OCI-LY7 (cell line): ENCODE measurements at places on chromosomes 13 and 19. TPM values are rescaled to one million over a fixed set of nuclear protein-coding genes. Genes with fewer than 3 reads are reported as not detected.

ASF1B gene
- total RNA-seq = 139 and 143 TPM in 2 replicates

POSTN gene
- total RNA-seq = not detected in 2 replicates

ZNF575 gene
- 2.0 and 2.7 TPM in 2 replicates for total RNA-seq

FAM98C gene
- total RNA-seq = 30.4 and 31.1 TPM in 2 replicates

CRYL1 gene
- total RNA-seq = 0.57 TPM in 1 of 2 replicates, not detected in the other

ZNF541 gene
- not detected in 2 replicates for total RNA-seq

TSKS gene
- total RNA-seq = not detected in 2 replicates

IGFL1 gene
- not detected in 2 replicates for total RNA-seq

CELF5 gene
- total RNA-seq = not detected in 2 replicates

ADAT3 gene
- total RNA-seq = 13.1 and 16.4 TPM in 2 replicates

IGFL3 gene
- not detected in 2 replicates for total RNA-seq

CCDC122 gene
- total RNA-seq = 19.8 and 21.6 TPM in 2 replicates

ZNF729 gene
- total RNA-seq = not detected in 2 replicates

FXYD1 gene
- 5.5 and 11.5 TPM in 2 replicates for total RNA-seq

HCN2 gene
- total RNA-seq = 1.0 and 1.2 TPM in 2 replicates

OLFM2 gene
- not detected in 2 replicates for total RNA-seq

ZNF726 gene
- 24.9 and 30.6 TPM in 2 replicates for total RNA-seq

ZNF546 gene
- 9.3 and 11.5 TPM in 2 replicates for total RNA-seq

SERP2 gene
- total RNA-seq = not detected in 2 replicates

MBD3L2 gene
- total RNA-seq = not detected in 2 replicates

GFY gene
- not detected in 2 replicates for total RNA-seq

ZNF607 gene
- 13.2 and 13.8 TPM in 2 replicates for total RNA-seq

ARMC6 gene
- total RNA-seq = 53.3 and 63.9 TPM in 2 replicates

CGB2 gene
- not detected in 2 replicates for total RNA-seq

TEX29 gene
- total RNA-seq = not detected in 2 replicates

NCR1 gene
- not detected in 2 replicates for total RNA-seq

NLRP7 gene
- total RNA-seq = 5.6 and 8.8 TPM in 2 replicates

SIGLEC7 gene
- not detected in 2 replicates for total RNA-seq

RUBCNL gene
- 352 and 446 TPM in 2 replicates for total RNA-seq

ZNF225 gene
- 4.1 and 6.1 TPM in 2 replicates for total RNA-seq

CNN2 gene
- total RNA-seq = 126 and 127 TPM in 2 replicates

MISP3 gene
- total RNA-seq = 3.9 TPM in 2 replicates

TMEM91 gene
- 12.7 and 13.5 TPM in 2 replicates for total RNA-seq

ARL11 gene
- 20.5 and 22.6 TPM in 2 replicates for total RNA-seq

KIR3DL1 gene
- not detected in 2 replicates for total RNA-seq

HIF3A gene
- not detected in 2 replicates for total RNA-seq

GPATCH1 gene
- 10.7 and 13.4 TPM in 2 replicates for total RNA-seq

RSPH6A gene
- 0.63 and 0.72 TPM in 2 replicates for total RNA-seq

SLC25A41 gene
- total RNA-seq = not detected in 2 replicates

LHB gene
- not detected in 2 replicates for total RNA-seq

CD177 gene
- total RNA-seq = not detected in 2 replicates

FXYD7 gene
- 6.1 and 6.3 TPM in 2 replicates for total RNA-seq

SRRM5 gene
- total RNA-seq = 0.61 and 0.85 TPM in 2 replicates

TMIGD2 gene
- 0.44 and 0.59 TPM in 2 replicates for total RNA-seq

CD33 gene
- total RNA-seq = not detected in 2 replicates

C19orf85 gene
- not detected in 2 replicates for total RNA-seq

ZNF737 gene
- total RNA-seq = 20.4 and 25.7 TPM in 2 replicates

ZNF835 gene
- not detected in 2 replicates for total RNA-seq

RASL11A gene
- total RNA-seq = 1.4 and 2.4 TPM in 2 replicates

ZNF155 gene
- total RNA-seq = not detected in 2 replicates

ADGRE1 gene
- total RNA-seq = 0.17 and 0.46 TPM in 2 replicates

EDDM13 gene
- not detected in 2 replicates for total RNA-seq
